ENCODE measurements at places on chromosomes 12 and 14.

- no peak for DNase-seq
These were observed 240.3 kb downstream of the MSRB3 start for GRCh38 chr12:65518771-65519170.

DNA sequence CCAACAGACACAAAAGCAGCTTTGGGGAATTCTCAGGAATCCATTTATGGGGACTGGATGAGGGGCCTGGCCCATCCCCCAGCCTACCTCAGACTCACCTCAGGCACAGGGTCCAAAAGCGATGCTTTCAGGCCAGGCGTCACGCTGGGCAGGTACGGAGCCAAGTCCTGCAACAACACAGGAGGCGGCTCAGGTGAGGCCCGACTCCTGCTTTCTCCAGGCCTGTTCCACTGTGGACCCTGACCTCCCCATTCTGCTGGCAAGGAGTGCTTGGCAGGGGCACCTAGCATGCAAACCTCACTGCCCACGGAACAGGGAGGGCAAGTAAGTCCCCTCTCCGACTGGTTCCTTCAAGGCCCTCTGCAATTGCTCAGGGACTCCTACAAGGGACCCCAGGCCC is 28.6 kb upstream of the RAB35 start:
- no peak for DNase-seq

- no peak for DNase-seq
These were observed 42.6 kb downstream of the SAMD4A start for GRCh38 chr14:54609576-54609975.

DNA sequence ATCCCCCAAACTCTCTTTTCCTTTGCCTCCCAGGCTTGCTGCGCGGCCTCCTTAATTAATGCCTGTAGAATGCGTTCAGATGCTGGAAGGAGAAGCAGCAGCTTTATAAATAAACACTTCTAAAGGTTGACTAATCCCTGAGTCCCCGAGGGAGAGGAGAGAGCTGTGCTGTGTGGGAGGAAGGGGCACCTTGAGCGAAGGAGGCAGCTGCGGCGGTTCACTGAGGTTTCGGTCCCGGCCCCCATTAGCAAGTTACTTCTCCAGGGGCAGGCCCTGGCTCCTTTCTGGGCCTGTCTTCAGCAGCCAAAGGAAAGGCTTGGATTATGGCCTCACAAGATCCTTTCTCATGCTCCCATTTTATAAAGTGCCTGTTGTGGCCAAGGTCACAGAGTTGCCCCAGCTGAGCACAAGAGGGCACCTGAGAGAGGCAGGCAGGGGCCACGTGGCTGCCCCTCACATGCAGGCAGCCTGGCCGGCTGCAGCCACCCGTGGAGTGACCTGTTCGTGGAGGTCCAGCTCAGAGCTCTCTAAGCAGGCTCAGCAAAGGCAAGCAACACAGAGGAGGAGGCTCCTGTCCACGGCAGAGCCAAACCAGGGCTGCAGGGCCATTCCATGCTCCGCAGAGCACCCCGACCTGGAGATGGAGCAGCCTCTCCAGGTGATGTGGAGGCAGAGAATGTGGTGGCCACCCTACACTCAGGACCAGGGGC is 15.0 kb upstream of the CACNA2D4 start:
- DNase-seq = no peak

- DNase-seq = no peak
These were observed 238.7 kb downstream of the AKAP6 start for GRCh38 chr14:32567543-32568384.

GRCh38 chr12:106704081-106704480 is 70.4 kb upstream of the RIC8B start:
- DNase-seq = no peak

GRCh38 chr14:79740066-79740601 is 471.2 kb downstream of the DIO2 start:
- no peak for DNase-seq

DNA sequence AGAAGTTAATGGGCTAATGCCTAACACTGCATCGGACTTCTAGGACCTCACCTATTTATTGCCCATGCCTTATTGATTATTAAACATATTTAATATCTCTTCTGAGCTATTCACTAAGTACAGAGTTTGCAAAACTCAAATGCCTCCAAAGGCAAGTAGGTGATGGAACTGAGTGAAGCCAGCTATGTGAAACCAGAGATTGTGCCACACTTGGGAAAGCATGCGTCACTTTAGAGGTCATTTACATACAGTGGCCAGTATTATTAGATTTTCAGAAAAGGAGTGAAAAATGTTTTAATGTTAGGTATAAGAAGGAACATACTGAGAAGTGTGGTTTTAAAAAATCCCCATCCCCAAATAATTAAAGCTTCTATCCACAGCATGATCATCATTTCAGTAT is 27.7 kb downstream of the PDE6H start:
- DNase-seq = no peak

- DNase-seq = no peak
These were observed 92.4 kb upstream of the TMEM260 start for GRCh38 chr14:56487090-56487667.

- peak; percentile 22 for DNase-seq
These were observed 58.1 kb upstream of the RMST start for GRCh38 chr12:97404543-97404942.

DNA sequence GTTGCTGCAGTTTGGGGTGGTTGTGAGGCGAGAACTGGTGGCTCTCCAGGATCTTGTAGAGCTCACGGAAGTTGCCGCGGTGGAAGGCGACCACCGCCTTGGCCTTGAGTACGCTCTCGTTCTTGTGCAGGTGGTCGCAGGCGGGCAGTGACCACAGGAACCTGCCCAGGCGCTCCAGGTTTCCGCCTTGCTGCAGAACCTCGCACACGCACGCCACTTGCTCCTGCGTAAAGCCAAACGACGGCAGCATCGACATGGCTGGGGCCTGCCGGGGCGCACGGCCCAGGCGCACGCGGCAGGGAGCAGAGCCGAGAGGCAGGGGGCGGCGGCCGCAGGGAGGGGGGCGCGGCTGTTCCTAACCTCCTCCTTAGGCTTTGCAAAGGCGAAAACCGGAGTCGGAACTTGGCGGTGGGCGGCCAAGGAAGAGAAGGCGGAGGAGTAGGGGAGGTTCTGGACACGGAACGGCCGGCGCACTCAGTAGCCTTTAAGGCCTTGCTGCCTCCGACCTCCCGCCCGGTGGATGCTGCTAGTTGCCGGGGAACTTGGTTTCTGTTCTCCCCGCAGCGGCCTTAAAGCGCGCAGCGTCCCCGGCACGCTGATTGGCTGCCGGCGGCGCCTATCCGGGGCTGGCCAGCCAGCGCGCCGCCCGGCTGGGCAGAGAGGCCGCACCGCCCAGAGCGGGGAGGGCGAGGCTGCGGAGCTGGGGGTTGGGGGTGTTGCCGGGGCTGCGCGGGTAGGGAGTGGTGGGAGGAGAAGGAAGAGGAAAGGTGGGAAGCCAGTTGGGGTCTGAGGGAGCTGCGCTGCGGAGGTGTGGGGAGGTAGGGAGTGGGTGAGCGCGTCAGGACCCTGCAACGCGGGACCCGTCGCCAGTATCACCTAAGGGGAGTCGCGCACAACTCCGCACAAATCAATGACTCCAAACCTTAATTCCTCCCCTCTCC is at the start of gene SIX1:
TSS of gene SIX1 (minus strand) at position 544 of the 941 bp plus-strand sequence. CDS start at position 256, 288 bp downstream.
- DNase-seq = peak; percentile 31

DNA sequence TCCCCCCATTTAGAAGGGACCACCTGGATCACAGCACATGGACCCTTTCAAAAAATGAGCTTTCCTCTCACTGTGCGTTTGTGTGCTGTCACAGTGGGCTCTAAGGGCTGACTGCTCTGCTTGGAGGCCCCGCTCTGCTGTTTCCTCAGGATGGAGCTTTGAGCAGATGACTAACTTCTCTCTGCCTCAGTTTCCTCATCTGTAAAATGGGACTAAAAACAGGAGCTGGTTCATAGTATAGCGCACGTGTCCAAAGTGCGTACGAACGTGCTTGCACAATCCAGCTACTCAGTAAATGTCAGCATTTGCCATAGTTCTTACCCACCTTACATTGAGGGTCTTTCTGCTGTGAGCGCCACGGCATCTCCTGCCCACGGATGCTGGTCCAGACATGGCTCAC is 12.7 kb upstream of the DNAH10 start:
- DNase-seq = no peak

DNA sequence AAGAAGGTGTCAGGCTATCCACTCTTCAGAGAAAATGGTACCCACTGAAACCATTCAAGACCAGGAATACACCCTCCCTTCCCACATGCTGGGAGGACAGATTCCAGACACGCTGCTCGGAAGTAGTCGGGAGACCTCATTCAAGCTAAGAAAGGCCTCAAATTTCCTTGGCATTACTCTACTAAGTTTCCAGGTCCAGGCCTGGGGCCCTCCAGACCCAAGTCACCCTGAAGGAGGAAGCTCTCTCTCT is 27.1 kb upstream of the RPLP0 start:
- DNase-seq = no peak

DNA sequence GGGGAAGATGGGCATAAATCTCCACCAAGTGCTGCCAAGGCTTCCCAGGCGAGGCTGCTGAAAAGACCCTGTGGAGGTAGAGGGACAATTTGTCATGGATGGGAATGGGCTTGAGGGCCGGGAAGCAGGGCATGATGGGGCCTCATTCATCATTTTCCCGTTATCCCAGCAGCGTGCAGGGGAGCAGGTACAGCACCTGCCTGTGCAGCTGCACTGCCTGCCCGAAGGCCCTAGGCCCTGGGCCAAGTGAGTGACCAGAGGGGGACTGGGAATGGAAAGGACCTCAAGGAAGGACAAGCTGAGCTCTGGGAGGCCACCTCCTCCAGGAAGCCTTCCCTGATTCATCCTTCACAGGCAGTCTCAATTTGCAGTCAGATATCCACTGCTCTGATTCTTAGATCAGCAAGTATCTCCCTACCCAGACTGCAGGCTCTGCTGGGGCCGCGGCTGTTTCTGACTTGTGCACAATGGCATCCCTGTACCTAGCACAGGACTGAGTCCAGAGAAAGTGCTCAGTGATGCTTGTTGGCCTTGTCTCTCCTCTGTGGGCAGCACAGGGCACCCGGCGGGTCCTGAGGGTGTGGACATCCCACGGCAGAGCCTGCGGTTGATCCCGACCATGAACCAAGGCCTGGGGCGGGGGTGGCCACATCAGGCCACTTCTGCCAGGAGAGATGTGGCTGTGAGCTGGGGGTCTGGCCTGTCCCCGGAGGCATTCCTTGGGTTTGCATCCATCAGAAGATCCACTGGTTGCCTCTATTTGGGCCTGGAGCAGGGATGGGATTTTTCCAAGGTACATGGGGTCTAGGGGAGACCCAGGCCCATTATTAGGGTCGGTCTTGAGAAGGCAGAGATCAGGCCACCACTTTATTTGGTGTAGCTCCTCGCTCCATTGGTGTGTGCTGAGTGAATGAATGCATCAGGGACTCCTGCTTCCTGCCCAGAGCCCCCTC is 167.3 kb upstream of the RTL1 start:
- no peak for DNase-seq

GRCh38 chr12:121364683-121365121 is 12.5 kb upstream of the ANAPC5 start:
- DNase-seq = no peak

DNA sequence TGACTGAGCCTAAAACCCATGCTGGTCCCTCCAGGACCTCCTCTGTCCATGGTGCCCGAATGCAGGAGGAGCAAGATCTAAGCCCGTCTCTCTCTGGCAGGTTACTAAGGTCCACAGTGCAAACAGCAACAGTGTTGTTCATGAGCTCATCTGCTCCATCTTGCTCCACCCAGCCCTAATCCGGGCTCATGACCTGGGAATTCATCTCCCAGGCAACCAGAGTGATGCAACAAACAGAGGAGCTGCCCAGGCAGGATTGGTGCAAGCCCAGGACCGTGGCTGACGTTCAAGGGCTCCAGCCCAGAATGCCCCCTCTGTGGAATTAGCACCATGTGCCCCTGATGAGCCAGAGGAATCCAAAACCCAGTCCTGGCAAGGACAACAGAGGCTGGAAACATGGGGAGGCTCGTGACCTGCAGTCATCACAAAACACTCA is 29.9 kb downstream of the HSPB8 start:
- no peak for DNase-seq

- DNase-seq = no peak
These were observed 1.0 kb upstream of the ANG start for GRCh38 chr14:20687362-20688166.

Measured in activated CD4-positive, alpha-beta T cell treated with anti-CD3 and anti-CD28 coated beads, Interleukin-2, Interleukin-4, amounts not matched to agents 100 ng/mL and 50 ng/mL, durations not matched to agents 16 hours and 8 hours (primary cell).